ENCODE measurements at places on chromosomes 6 and 20.

- DNase-seq, result no peak
Observed at GRCh38 chr20:63831993-63832686, 1.1 kb upstream of the ZBTB46 start.

GRCh38 chr20:46652699-46653098 lies 1.4 kb upstream of the SLC13A3 start:
- no peak for DNase-seq

GRCh38 chr6:7237653-7238188 lies 75.3 kb downstream of the SSR1 start:
- no peak for DNase-seq

DNA sequence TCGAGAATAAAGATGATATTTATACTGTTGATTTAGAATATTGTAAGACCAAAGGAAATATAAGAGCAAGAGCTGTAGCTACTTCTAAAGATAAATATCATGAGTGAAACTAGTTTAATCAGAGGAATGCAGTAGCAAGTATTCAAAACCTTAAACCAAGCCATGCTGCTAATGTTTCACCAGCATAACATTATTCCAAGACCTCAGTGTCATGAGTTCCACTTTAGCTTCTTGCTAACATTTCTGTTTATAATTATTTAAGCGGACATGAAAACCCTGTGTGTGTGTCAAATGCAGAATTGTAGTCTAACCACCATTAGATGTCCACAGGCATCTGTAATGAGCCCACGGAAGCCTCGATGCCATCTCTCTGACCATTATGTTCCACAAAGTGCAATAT lies 752.6 kb upstream of the MARCKS start:
- DNase-seq, result no peak

- DNase-seq, result peak; percentile 43
Observed at GRCh38 chr6:26118999-26119398, 31.8 kb downstream of the HFE start.

DNA sequence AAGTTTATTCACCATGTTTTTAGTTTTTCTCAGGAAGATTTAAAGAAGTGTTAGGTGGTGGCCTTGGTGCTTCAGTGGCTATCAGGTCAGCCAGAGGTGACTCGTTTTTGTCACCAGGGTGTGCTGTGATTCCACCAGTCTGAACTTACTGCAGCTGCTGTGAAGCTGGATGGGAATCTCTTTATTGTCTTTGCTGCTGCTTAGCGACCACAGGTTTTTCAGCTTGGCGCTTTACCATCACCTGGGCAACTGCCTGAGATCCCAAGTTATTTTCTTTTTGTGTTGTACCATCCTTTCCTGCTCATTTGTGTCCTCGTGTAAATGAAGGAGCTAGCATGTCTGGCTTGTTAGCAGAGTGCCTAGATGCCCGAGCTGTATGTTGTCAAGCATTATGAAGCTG lies 146.9 kb downstream of the MACROD2 start:
- DNase-seq, result peak; percentile 24

GRCh38 chr6:113137426-113137825 lies 719.7 kb upstream of the MARCKS start:
- DNase-seq, result no peak

DNA sequence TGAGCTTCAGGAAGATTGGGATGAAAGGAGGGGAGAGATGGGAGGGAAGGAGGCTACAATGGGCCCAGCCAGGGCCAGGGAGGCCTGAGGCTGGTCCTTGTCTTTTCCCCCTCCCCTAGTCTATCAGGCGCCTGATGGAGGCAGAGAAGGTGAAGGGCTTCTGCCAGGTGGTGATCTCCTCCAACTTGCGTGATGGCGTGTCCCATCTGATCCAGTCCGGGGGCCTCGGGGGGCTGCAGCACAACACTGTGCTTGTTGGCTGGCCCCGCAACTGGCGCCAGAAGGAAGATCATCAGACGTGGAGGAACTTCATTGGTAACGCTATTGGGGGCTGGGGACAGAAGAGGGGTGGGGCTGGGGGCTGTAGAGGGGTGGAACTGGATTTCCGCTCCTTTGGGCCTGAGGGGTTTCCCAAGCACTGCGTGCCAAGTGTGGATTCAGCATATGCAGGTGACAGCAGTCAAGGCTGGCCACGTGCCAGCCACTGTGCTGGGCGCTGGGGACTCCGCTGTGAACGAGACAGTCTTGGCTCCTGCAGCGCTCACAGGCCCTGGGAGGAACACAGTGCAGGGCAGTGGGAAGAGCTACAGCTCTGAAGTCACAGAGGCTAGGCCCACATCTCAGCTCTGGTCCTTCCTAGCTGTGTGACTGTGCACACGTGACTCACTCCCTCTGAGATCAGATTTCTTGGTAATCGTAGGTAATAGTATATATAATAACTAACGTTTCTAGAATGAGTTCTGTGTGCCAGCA lies 22.7 kb downstream of the SLC12A5 start:
- DNase-seq, result no peak

GRCh38 chr6:15948930-15949900 lies 179.7 kb upstream of the MYLIP start:
- DNase-seq, result no peak

GRCh38 chr6:3284436-3284876 lies 25.7 kb downstream of the PSMG4 start:
- DNase-seq, result no peak

DNA sequence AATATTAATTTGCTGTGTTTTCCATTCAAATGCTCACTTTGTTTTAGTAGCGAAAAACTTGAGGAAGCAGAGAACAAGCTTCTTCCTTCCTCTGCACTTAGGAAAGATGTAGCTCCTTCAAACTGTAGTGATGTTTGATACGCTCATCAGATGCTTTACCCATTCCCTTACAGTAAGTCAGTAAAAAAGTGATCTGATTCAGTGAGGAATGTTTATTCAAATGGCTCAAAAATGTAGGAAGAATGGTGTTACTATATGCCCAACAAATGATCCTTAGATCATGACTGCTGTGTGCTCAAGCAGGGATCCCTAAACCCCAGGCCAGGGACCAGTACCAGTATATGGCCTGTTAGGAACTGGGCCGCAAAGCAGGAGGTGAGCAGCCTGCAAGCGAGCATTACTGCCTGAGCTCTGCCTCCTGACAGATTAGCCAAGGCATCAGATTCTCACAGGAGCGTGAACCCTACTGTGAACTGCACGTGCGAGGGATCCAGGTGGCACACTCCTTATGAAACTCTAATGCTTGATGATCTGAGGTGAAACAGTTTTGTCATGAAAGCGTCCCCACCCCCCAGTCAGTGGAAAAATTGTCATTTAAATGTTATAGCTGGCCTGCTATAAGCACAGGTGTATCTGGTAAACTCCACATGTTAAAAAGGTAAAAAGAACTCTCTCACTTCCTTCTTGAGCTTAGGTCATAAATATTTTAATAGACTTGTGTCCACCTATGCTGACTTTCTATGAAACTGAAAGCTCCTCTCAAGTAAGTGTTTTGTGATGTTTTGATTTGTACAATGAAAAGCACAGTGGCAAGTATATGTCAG lies 187.2 kb downstream of the FOXC1 start:
- no peak for DNase-seq

DNA sequence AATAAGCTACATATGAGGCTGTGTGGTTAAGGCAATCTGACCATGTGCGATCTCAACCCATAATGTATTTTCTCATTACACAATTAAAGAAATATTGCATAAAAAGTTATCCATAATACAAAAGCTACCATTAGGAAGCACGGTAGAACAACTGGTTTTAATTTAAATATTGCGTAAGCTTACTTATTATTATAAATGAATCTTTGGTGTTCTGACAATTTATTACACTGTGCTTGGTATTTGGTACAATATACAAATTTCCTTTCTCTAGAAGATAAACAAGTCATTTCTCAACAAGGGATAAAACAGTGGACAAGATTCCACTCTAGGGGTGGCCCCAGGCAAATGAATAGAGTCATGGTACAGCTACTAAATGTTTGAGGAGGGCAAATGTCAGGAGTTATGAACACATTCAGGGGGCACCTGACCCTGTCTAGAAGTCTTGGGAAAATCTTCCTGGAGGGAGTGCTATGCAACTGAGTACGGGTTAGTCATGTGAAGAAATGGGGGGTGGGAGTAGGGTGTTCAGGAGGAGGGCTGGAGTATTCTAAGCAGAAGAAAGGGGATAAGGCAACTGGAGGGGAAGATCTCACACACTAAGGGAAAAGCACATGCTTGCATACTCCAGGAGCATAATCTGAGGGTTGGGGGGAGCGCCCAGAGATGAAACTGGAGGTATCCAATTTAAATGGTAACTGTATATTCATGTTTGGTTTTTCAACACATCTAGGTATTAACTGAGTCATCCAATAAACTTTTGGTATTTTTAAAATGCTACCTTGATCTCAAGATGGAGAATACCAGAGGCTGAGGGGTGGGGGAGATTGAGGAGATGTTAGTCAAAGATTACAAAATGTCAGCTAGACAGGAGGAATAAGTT lies 296.9 kb upstream of the SGK1 start:
- no peak for DNase-seq

DNA sequence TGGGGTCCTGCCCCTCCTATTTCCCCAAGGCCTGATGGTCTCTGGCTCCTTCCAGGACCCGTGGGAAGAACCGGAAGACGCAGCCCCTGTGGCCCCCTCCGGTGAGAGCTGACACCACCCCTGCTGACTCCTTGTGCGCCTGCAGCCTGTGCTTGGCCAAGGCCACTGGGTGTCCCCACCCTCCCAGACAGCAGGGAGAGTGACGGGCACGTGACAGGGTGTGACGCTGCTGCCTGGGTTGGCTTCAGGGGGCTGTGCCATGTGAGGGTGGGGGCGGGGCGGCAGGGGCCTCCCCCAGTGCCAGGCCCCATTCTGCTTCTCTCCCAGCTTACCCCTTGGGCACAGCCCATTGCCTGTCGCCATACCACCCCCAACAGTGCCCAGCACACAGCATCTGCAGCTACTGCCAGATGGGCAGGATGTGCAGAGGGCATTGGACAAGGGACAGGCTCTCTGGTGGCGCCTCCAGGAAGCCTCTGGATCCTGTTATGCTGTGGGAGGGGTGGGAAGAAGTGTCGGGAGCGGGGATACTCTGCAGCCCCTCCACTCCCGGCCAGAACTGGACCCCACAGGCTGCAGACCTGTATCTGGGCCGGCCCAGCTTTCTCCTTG lies 2.9 kb downstream of the BIRC7 start:
- DNase-seq, result no peak

Data from ACHN (cell line).